Hair follicular keratinocyte (primary cell): ENCODE measurements at places on chromosomes 5 and 9. TPM values are rescaled to one million over a fixed set of nuclear protein-coding genes. Genes with fewer than 3 reads are reported as not detected.

The MELK gene
- 22.6 and 45.8 TPM in 2 replicates for total RNA-seq

The OBP2B gene
- total RNA-seq, result not detected in 2 replicates

The LCN9 gene
- not detected in 2 replicates for total RNA-seq

The GGTA1 gene
- not detected in 2 replicates for total RNA-seq

The HSD17B4 gene
- total RNA-seq, result 149 TPM in 2 replicates

The SLC6A7 gene
- total RNA-seq, result not detected in 2 replicates

The GFI1B gene
- not detected in 2 replicates for total RNA-seq

The KLHL9 gene
- total RNA-seq, result 12.5 and 13.8 TPM in 2 replicates

The SPATA31C1 gene
- not detected in 2 replicates for total RNA-seq

The FYB1 gene
- 0.08 and 0.80 TPM in 2 replicates for total RNA-seq
